Esophagus squamous epithelium (tissue), 5 donors: ENCODE measurements at places on chromosomes 12 and 14.

DNA sequence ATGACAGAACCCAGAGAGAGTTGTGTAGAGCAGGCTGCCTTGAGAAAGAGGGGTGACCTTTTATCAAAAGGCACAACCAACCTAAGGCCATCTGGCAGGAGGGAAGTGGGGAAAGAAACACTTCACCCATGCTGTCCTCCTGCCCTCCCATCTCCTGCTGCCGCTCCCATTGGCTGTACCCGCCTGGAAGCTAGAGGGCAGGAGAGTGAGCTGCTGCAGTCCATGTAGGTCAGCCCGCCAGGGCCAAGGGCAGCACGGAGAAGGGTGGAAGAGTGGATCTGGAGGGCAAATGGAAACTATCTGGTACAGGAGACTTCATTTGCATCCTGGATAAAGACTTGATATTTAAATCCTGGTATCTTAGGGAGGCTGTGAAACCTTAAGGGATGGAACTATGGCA lies 11.5 kb upstream of the CABP1 start:
- H3K27ac ChIP-seq = no peak overlapping the region
- DNase-seq = no peak
- H3K36me3 ChIP-seq = no peaks in the 10 kb centered on the region
- no peaks in the 10 kb centered on the region for H3K27me3 ChIP-seq

DNA sequence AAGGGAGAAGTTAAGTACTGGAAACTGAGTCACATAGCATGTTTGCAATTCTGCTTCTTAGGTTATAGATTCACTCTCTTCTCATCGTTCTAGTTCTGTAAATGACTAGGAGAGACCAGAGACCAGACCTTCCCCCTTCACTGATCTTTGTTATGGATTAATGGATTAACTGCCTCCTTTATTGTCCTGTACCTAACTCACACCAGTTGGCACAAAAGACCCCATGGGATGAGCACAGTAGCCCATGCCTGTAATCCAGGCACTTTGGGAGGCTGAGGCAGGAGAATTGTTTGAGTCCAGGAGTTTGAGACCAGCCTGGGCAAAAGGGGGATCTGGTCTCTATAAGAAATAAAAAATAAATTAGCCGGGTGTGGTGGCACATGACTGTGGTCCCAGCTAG lies 20.8 kb downstream of the BCAT1 start:
- no peaks in the 10 kb centered on the region for H3K4me1 ChIP-seq
- DNase-seq = no peak
- H3K27me3 ChIP-seq = no peaks in the 10 kb centered on the region
- H3K4me3 ChIP-seq = no peak overlapping the region
- H3K36me3 ChIP-seq = no peaks in the 10 kb centered on the region

DNA sequence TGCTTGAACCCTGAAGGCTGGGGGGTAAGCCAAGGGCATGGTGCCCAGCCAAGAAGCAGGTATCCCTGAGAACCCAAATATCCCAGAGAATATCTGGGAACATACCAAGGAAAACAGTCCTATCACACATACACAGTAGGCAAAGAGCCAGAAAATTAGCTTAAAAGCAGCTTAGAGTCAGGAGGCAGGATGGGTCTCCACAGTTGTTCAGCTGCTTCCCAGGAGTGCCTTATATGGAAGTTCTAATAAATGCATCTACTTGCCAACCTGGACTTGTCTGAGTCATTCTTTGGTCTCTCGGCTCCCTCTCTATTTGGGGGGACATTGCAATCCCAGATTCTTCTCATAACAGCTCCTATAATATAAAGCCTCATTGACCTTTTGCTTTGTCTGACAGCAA lies 9.0 kb upstream of the GPR135 start:
- H3K27me3 ChIP-seq = no peaks in the 10 kb centered on the region
- H3K36me3 ChIP-seq = no peaks in the 10 kb centered on the region
- no peak overlapping the region for H3K4me3 ChIP-seq
- no peaks in the 10 kb centered on the region for H3K4me1 ChIP-seq
- no peak overlapping the region for H3K27ac ChIP-seq
- no peak for DNase-seq

DNA sequence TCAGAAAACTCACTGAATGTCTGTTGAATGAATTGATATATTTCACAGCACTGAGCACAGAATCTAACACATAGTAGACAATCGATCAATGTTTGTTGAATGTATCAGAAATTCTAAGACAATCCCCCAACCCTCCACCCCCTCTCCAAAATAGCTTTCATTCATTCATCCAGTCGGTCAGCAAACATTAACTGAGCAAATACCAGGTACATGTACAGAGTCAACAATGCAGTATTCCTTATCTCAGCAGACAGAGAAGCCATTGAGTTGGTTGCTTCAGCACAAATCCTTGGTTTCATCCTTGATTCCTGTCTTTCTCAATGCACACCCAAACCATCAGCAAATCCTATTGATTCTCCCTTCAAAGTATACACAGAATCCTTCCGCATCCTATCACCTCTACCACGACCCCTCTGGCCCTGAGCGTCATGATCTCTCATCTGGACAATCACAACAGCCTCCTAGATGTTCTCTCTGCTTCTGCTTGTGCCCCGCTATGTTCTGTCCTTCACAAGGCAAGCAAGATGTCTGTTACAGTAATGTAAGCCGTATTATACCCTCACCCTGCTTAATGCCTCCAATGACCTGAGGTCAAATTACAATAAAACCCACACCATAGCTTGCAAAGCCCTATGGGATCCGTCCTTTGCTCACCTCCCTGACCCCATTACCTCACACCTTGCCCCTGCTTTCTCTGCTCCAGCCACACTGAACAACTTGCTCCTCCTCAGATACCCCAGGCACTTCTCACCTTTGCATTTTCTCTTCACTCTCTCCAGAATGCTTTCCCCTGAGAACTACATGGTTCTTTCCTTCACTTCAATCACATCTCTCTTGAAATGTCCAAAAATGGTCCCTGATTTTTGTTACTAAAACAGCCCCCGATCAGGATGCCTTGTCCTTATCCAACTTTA lies 738.1 kb upstream of the TBX3 start:
- H3K4me1 ChIP-seq = no peaks in the 10 kb centered on the region
- no peak for DNase-seq
- H3K4me3 ChIP-seq = no peak overlapping the region
- H3K27ac ChIP-seq = no peak overlapping the region
- H3K36me3 ChIP-seq = no peaks in the 10 kb centered on the region

DNA sequence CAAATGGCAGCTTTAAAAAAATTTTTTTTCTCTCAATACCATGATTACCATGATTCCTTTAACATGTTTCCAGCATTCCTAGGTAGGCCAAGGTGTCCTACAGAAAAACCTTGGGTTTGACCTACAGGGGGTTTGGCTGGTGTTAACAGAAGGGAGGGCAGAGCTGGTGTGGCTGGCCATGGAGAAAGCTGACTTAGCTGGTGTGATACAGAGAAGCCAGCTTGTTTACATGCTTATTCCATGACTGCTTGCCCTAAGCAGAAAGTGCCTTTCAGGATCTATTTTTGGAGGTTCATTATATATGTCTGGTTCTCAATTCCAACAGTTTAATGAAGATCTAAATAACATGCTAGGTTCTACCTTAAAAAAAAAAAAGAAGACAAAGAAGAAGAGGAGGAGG lies 68.6 kb downstream of the EEA1 start:
- H3K27me3 ChIP-seq = no peaks in the 10 kb centered on the region
- peaks cover 2% of the 10 kb centered on the region for H3K36me3 ChIP-seq
- no peak overlapping the region for H3K27ac ChIP-seq

- H3K27ac ChIP-seq = no peak overlapping the region
- no peak for DNase-seq
- no peaks in the 10 kb centered on the region for H3K27me3 ChIP-seq
- H3K4me3 ChIP-seq = peak overlapping the region; percentile 29
- H3K4me1 ChIP-seq = no peaks in the 10 kb centered on the region
Observed at GRCh38 chr12:96720363-96720705, 186.7 kb upstream of the NEDD1 start.

DNA sequence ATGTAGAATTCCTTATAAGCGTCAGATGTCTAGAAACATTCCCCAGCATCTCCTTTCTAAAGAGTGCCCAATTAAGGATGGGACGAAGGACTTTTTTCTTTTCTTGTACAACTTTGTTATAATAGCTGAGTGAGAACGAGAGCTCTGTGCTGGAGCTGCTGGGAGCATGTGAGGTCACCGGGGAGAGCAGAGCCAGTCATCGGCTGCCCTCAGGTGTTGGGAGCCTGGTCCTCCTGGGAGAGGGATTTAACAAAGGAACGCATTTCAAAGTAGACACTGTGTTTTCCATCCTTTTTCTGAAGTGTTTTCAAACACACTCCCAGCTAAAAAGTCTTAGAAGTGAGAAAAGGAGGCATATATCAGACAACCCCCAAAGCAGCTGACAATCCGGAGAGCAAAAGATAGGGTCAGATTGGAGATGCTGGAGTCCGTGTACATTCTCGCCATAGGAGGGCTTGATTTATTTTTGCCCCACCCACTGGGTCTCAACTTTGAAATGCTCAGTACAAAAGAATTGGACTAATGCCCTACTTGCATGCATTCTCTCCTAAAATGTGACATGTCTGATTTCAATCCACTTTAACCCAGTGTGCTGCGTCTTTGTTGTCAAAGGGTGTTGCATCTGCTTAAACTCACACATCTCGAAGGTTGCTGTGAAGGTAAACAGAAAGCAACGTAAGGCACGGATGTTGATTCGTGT lies 50.8 kb upstream of the PIWIL1 start:
- no peaks in the 10 kb centered on the region for H3K4me1 ChIP-seq
- H3K27me3 ChIP-seq = peaks cover 6% of the 10 kb centered on the region
- no peak for DNase-seq
- H3K36me3 ChIP-seq = no peaks in the 10 kb centered on the region
- H3K4me3 ChIP-seq = no peak overlapping the region

- H3K27ac ChIP-seq = no peak overlapping the region
- no peaks in the 10 kb centered on the region for H3K27me3 ChIP-seq
- no peak overlapping the region for H3K4me3 ChIP-seq
- DNase-seq = no peak
- H3K36me3 ChIP-seq = peaks cover 4% of the 10 kb centered on the region
- no peaks in the 10 kb centered on the region for H3K4me1 ChIP-seq
Observed at GRCh38 chr12:123498126-123498825, 35.2 kb downstream of the RILPL1 start.

GRCh38 chr14:94771906-94772490 lies 2.1 kb upstream of the GSC start:
- no peak overlapping the region for H3K27ac ChIP-seq
- H3K4me3 ChIP-seq = no peak overlapping the region
- H3K36me3 ChIP-seq = no peaks in the 10 kb centered on the region
- no peak for DNase-seq
- peaks cover 70% of the 10 kb centered on the region for H3K27me3 ChIP-seq

- no peaks in the 10 kb centered on the region for H3K27me3 ChIP-seq
- no peak overlapping the region for H3K27ac ChIP-seq
- no peaks in the 10 kb centered on the region for H3K36me3 ChIP-seq
- H3K4me1 ChIP-seq = peaks cover 19% of the 10 kb centered on the region
Observed at GRCh38 chr12:130832561-130833209, 6.4 kb downstream of the STX2 start.

GRCh38 chr12:91555436-91556415 lies 373.1 kb upstream of the DCN start:
- H3K27me3 ChIP-seq = no peaks in the 10 kb centered on the region
- no peak overlapping the region for H3K27ac ChIP-seq
- H3K4me1 ChIP-seq = no peaks in the 10 kb centered on the region
- H3K36me3 ChIP-seq = no peaks in the 10 kb centered on the region

DNA sequence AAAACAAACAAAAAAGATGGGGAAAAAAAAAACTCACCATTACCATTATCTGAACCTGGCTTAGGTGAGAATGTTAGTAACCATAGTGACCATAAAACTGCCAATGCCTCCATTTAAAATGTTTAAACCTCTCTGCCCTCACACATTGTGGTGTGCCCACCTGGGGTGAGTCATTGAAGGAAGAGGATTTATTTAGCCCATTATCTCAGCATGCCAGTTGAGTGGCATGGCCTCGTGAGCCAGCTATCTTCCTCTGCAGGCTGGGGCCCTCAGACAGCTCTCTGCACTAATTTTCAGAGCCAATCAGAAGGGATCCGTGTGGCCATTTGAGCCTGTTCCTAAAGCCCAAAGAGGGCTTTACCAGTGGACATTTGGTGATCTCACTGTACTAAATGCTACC lies 81.8 kb upstream of the CCDC198 start:
- no peak overlapping the region for H3K27ac ChIP-seq
- no peak for DNase-seq
- H3K4me1 ChIP-seq = no peaks in the 10 kb centered on the region
- no peaks in the 10 kb centered on the region for H3K27me3 ChIP-seq

DNA sequence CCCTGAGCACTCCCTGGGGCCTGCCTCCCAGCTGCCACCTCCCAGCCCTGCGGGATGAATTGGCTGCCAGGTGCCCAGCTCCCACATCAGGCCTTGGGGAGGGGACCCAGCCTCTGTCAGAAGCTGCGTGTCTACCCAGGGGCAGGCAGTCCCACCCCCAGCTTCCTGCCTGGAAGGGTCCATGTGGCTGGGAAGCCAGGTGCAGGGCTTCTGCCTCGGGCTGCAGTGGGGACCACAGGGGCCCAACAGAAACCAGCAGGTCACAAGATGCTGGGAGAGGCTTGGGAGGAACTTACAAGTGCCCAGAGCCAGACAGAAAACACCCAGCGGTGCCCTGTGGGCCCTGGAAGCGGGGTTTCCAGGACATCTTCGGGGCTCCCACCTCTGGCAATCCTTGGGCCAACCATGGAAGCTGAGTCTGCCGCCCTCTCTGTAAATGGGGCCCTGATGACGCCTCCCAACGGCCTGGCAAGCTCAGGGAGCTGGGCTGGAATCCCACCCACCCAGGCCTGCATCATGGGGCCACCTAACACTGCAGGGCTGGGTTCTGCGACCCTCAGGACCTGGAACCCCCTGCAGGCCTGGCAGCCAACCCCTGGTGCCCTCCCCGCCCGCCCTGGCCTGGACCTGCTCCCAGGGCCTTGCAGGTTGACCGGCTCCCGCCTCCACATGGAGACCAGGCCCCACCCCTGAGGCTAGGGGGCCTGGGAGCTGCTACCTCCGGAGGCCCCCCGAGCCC lies 36.6 kb downstream of the CCNK start:
- H3K4me3 ChIP-seq = no peak overlapping the region
- H3K27me3 ChIP-seq = no peaks in the 10 kb centered on the region
- peaks cover 21% of the 10 kb centered on the region for H3K4me1 ChIP-seq

GRCh38 chr14:101945171-101945570 lies 19.2 kb upstream of the DYNC1H1 start:
- peaks cover 10% of the 10 kb centered on the region for H3K4me1 ChIP-seq
- no peak for DNase-seq
- no peaks in the 10 kb centered on the region for H3K27me3 ChIP-seq
- no peak overlapping the region for H3K27ac ChIP-seq
- no peak overlapping the region for H3K4me3 ChIP-seq

DNA sequence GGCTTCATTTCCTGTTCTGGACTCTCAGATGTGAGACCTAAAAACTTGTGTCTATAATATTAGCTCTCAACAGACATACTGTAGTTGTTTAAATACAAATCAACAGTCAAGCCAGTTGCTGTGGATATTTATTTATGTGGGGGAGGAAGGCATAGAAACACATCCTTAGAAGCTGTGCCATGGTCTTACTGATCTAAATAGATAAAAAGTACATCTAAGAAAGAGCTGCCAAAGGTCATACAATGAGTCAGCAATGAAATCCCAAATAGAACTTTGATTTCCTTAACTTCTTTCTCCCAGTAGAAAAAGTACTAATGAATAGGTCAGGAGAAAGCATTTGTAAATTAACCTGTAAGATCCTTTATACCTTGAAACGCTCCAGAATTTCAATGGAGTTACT lies 185.1 kb downstream of the AKAP6 start:
- no peak overlapping the region for H3K4me3 ChIP-seq
- H3K27ac ChIP-seq = no peak overlapping the region
- no peak for DNase-seq
- no peaks in the 10 kb centered on the region for H3K36me3 ChIP-seq
- H3K4me1 ChIP-seq = peaks cover 34% of the 10 kb centered on the region
- no peaks in the 10 kb centered on the region for H3K27me3 ChIP-seq

GRCh38 chr12:97924122-97924521 lies 461.5 kb downstream of the RMST start:
- H3K36me3 ChIP-seq = no peaks in the 10 kb centered on the region
- no peaks in the 10 kb centered on the region for H3K27me3 ChIP-seq
- DNase-seq = no peak
